NCI-H226 (cell line): ENCODE measurements at places on chromosomes 5 and 9.

DNA sequence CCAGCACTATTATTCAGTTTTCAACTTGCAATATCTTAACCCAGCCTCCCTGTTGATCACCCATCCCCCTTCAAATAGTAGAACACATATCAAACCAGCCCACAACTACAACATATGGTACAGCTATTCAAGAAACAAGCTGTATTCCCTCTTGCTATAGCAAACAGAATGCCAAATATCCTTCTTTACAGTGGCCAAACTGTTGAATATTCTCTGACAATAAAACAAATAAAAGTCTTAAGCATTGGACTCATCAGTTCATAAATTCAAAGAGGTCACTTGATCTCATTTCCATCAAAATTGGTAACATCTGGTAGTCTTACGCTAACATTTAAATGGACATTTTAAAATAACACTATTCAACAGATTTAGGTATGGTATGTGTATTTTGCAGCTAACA is 350.8 kb downstream of the EFNA5 start:
- DNase-seq = no peak

DNA sequence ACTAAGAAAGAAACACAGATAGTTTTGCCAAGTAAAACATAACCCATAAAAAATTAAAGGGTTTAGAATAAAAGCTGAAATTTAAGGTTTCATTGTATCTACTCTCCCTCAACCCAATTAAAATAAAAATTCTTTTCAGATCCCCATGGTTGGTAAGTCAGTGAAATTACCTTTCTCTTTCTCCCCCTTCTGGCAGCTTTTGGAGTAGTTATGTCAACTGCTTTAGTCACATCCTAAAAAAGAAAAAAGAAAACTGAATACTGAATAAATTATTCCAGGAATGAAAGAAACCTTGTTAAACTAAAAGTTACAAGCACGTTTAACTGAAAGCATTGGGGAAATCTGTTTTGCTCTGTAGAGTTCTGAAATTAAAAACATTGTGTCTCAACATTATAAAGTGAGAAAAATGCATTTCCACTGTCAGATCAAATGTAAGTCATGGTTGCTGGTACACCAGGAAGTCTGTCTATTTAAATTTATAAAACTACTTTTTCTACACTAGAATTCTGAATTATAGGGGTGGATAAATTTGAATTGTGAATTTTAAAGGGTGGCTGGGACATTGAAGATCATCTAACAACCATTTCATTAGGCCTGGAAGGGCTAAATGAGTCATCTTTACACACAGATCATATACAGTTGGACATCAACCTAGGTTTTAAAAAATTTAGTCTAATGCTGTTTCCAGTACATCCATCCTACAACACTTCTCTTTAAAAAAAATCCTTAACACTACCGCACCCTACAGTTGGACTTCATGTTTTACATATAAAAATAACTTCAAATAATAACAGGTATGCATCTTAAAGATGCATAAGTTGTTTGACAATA is 24.7 kb downstream of the PSIP1 start:
- no peak for DNase-seq

GRCh38 chr9:97487107-97487506 is 14.4 kb upstream of the TMOD1 start:
- peak; percentile 20 for DNase-seq

GRCh38 chr5:137375741-137376526 is 123.2 kb downstream of the SPOCK1 start:
- DNase-seq = no peak

GRCh38 chr9:68648164-68648563 is 56.9 kb upstream of the PIP5K1B start:
- no peak for DNase-seq

DNA sequence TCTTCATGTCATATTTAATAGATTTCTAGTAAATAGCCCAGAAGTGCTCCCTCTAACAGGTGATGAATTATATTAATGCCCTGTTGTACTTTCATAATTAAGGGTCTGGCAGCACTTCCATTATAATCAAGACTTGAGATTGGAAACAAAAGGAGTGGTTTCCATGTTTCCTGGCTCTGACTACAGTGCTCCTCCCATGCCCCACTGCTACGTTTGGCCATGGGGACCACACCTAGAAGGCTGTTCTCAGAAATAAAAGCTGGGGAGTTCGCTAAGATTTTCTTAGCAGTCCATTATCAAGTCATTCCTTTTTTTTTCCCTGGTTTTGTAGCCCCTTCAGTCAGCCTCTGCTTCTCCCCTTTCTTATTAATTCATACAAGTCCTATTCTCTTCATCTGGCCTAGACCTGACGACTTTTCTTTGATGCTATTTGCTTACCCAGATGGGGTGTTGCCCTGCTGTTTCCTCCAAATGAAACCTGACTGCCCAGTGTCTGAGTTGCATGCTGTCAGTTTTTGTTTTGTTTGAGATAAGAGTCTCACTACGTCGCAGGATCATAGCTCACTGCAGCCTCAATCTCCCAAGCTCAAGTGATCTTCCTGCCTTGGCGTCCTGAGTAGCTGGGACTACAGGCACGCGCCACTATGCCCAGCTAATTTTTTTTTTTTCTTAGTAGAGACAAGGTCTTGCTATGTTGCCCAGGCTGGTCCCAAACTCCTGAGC is 312.1 kb upstream of the EFNA5 start:
- no peak for DNase-seq

DNA sequence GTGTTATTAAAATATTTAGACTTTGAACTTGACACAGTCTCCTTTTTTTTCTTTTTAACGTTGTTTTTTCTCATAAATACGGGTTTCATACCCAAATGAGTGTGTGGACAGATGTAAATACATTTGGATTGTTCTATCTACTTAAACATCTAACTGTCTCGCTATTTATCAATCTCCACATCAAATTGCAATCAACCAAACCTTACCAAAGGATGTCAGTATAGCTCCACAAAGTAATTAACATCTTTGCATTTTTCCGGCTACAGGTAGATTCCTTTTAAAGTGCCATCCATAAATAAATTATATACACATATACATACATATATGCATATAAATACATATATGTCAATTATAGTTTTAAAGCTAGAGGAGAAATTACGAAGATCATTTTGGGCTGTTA is 705 bp upstream of the CDH10 start:
- no peak for DNase-seq

DNA sequence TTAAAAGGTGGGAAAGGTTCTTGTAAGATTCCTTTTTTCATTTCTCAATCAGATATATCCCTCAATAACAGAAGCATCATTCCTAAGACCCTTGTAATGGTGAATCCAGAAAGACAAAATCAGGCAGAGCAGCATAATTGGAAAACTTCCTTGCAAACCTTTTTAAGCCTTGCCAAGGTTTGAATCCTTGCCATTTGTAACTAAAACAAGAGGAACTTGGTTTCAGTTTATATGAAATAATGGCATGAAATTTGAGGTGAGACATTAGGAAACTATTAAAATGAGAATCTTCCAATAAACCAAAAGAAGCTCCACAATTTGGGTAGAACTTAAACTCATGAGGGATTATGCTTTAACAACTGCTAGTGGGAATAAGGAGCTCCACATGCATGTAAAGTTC is 384.7 kb upstream of the SMC2 start:
- DNase-seq = no peak

DNA sequence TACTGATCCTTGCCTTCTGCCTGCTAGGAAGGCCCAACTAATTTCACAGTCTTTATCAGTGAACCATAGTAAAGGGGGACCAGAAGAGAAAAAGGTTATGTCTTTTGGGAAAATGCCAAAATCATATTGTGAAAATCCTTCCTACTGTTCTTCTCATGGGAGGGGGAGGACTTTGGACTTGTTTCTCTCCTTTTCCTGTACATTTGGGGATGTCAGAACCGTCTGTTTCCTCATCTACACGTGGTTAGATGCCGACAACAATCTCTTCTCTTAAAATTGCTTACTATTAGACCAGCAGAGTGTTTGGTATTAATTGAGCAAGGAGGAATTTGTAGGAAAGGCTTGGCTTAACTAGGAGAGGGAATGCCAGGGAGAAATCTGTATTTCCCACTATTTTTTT is 77.2 kb downstream of the TMC1 start:
- no peak for DNase-seq
